ENCODE measurements at places on chromosomes 13 and 19.

DNA sequence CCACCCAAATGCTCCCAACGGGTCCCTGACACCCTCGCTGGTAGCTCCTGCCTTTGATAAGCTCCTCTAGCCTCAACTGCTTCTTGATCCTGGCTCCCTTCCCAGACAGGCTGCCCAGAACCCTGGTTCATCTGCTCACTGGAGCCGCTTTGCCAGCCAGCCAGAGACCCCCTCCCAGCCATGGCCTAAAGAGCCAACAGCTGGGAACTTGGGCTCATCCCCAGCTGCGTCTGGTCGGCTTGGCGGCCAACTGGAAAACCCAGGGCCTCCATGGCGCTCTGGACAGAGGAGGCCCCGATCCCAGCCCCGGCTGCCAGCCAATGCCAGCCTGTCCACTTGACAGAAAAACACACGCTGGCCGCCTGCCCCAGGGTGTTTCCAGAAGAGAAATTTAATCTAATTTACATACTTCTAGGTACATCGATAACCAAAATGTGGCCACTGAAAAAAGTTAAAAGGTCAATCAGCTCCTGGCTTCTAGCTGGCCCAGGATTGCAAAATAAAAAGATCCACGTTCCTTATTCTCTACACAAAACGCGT lies 3.0 kb upstream of the AKAP8L start:
- DNase-seq = no peak

DNA sequence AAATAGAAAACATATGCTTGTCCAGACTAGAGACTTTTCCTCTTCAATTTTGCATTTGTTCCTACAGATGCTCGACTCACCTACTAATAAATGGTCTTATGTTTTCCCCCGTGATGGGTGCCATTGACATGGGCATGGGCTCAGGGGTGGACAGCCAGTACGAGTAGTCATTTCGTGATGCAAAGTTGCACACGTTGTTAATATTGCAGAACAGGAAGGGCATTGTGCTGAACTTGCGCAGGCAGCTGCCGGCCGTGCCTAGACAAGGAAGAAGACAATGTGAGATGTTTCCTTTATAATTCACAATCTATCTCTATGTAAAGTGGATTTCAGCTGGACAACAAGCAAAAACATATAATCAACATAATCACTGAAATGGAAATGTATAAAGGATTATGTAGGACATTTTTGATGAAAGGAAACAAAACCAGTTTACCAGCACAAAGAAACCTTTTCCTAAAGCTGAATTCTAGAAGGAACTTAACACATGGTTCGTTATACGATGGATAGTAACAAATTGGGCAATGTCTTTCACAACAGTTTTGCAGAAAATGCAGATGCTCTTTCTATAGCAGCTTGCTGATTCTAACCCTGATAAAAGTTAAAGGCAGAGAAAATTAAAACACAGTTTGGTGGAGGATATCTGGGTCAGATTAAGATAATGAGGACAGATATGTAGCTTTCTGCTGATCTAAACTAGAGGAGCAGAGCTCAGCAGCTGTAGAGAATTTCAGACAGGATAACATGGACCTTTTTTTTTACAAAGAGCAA lies 145.7 kb downstream of the COL4A1 start:
- no peak for DNase-seq

GRCh38 chr19:39410017-39410830 lies 2.2 kb upstream of the PLEKHG2 start:
- peak; percentile 84 for DNase-seq

GRCh38 chr13:28410096-28410495 lies 84.8 kb downstream of the FLT1 start:
- no peak for DNase-seq

- no peak for DNase-seq
Observed at GRCh38 chr19:49390131-49390928, 2.3 kb downstream of the KASH5 start.

- DNase-seq = peak; percentile 2
Observed at GRCh38 chr13:86282442-86282841, 483.2 kb upstream of the SLITRK6 start.

GRCh38 chr19:52622261-52622660 lies 15.9 kb downstream of the ZNF83 start:
- no peak for DNase-seq

DNA sequence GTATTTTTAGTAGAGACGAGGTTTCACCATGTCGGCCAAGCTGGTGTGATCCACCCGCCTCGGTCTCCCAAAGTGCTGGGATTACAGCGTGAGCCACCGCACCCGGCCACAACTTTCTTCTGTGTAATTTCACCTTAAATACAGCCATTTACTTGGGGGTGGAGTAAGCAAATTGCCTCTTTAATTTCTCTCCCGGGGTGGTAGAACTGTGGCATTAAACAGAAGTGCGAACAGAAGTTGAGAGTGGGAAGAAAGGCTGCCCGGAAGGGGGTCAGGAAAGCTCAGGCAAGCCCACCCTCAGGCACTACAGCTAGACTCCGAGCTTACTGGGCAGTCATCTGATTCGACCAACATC lies 475 bp upstream of the DNAJC15 start:
- no peak for DNase-seq

- DNase-seq = no peak
Observed at GRCh38 chr13:112675366-112675756, 14.5 kb upstream of the ATP11A start.

DNA sequence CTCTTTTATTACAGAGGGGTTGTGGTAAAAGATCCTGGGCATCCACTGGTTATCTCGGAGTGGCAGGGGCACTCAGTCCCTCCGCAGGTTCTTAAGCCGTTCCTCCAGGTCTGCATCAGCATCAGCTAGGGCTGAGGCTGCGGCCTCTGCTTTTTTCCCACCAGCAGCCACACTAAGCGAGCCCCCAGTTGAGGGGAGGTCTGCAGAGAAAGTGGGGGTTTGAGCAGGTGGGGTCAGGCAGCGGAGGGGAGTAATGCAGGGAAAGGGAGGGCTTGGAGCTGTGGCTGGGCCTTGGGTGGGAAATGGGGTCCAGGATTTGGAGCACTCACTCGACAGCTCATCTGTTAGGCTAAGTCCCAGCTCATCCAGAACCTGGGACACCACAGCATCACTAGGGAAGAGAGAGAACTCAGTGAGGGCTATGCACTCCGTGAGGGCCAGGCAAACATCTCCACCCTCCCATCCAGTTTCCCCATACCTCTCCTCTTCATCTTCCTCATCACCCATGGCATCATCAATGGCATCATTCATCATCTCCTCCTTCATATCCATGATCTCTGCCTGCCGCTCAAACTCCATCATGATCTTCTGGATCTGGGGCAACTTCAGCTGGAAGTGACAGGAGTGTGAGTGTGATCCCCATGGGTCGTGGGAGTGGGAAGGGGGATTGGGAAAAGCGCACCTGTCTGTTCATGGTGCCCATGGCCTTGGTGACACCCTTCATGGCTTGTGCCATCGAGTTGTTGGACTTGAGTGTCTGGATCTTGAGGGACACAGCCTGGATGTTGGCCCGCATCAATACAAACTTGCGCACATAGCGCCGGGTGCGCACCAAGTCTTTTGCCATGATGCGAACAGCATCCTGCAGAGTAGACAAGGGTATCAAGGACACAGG lies 3.1 kb downstream of the CHMP2A start:
- DNase-seq = no peak

GRCh38 chr19:1825909-1826556 lies 14.0 kb upstream of the ATP8B3 start:
- DNase-seq = peak; percentile 96

- no peak for DNase-seq
Observed at GRCh38 chr19:14272623-14273022, 66.7 kb upstream of the ADGRL1 start.

All from GM13977 (cell line).